ENCODE measurements at places on chromosomes 2 and 18.

DNA sequence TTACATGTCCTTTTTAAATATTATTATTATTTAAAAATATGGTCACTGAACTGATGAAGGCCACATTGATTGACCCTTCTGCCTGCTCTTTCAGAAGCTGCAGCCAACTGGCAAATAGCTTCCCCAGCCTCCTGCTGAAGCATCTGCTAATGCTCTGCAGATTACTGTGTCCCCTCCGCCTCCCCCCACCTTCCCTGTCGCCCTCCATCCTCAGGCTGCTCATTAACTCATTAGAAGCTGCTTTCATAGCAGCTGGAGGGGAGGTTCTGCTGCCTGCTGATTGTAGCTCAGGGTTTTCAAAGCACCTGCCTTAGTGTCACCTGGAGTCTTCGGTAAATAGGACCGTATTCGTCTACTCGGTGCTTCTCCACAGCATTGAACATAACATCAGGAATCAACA, 24.8 kb upstream of the LMAN1 start:
- no peak for DNase-seq

DNA sequence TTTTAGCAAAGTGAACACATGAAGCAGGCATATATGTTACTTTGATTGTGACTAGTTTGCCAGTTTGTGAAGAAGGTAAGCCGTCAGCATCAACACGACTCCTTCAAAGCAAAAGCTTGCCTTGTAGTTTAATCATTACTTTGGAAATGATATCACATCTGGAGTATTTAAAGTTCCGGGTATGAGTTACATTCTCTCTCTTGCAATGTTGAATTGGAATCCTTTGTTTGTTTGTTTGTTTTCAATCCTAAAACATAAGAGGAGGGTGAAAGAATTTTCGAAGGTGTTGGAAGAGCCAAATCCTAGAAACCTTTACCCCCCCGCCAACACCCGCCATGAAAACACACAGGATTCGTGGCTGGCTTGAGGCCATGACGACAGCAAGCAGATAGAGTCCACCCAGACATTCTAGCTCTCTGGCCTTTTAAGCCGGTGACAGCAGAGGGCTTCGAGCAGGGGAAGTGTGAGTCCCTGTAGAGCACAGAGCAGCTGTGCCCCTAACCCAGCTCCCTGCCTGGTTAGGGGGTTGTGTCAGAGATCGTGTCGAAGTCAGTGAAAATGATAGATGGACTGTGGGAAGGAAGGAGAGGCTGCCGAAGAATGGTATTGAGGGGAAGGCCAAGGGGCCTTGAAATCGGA, 103.8 kb upstream of the SMIM21 start:
- DNase-seq, result no peak

DNA sequence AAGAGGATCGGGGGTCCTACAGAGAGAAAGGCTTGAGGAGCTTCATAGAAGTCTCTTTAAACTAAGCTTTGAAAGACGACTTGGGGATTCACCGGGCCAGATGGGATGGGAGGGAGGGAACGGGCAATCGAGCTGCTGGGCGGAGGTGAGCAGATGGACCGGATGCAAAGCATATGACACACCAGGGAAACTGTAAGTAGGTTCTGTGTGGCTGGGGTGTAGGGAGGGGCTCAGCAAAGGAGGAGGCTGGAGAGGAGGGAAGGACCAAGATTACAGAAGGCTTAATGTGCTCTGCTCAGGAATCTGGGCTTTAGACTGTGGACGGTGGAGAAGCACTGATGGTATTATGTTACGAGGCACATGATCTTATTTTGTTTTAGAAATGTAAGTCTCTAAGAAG, 131.5 kb downstream of the MAIP1 start:
- no peak for DNase-seq

DNA sequence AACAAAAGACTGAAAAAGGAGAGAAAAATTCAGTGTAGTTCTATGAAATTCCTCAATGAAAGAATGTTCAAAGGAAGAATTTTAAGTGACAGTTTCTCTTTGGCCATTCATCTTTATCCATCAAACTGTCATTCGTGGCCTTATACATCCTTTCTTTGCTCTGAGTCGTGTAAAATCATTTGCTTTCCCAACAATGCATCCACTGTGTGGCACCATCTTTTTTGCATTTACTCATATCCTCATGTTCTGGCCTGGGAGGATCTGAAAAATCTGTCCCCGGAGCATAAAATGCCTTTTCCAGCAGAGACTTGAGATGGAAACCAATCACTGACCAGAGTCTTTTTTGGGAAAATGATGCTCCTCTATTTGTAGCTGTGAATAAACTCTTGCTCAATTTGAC, 240.3 kb upstream of the ETAA1 start:
- no peak for DNase-seq

GRCh38 chr2:124623560-124623959, 598.5 kb downstream of the CNTNAP5 start:
- no peak for DNase-seq

DNA sequence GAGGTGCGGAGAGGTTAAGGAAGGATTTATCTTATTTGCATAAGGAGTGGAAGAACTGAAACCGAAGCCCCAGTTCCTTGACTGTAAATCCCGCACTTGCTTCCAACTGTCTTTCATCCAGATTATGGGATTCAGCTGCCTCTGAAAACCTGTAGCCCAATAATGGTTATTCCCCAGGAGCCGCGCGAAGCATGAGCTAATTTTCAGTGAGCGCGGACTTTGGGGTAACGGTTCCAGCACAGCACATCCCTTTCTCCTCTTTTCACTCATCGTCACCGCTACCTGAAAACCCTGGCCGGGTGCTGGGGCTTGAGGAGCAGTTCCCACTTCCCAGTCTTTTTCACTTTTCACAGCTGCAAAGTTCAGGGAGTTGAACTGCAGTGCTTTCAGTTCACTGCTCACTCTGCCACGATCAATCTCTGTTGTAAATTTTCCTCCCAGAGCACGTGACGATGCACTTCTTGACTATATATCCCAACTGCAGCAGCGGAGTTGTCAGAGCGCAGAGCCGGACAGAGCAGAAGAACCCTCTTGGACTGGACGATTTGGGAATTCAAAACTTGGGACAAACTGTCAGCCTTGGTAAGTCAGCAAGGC, at the start of gene KCNE4:
Gene KCNE4 (plus strand): TSS at position 498 of the 597 bp plus-strand sequence. CDS start 641 bp downstream, outside the sequence.
- no peak for DNase-seq

- no peak for DNase-seq
Observed at GRCh38 chr18:79853303-79853992, 55.7 kb downstream of the KCNG2 start.

DNA sequence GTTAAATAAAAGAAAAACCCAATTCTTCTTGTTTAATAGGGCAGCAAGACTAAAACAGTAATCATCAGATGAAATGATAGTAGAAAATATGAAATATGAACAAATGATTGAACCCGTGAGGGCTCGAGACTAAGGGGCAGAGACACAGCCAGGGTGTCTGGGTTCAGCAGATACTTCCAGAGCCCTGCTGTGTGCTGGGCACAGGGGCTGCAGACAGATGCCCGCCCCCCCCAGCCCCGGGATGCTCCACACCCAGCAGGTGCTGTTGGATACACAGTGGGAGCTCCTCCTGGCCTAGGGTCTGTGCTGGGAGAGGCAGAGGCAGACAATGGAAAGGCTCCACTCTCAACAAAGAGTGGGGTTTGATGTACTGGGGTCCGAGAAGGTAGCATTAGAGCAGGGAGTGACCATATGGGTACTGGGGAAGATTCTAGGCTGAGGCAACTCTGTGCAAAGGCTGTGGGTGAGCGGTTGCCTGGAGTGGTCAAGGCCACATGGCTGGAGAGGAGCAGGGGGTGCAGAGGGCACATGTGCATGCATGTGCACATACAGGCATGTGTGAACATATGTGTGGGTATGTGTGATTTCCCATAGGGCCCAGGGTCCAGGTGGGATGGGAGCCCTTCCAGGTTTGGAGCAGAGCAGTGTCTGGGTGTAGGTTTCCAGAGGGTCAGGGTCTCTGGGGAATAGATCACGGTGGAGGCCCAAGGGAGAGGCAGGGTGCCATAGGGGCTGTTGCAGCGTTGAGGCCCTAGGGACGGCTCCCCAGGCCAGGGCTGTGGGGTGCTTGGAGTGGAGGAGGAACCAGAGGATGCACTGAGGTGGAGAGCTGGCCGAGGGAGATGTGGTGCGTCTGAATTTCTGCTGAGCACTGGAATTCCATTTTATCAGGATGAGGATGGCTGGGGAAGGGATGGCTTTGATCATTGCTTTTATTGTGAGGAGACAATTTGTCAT, 36.7 kb downstream of the LDLRAD4 start:
- DNase-seq, result no peak
